ENCODE measurements at places on chromosomes 6 and 20.

- no peak for DNase-seq
Observed at GRCh38 chr6:82022614-82023129, 224.9 kb downstream of the IBTK start.

DNA sequence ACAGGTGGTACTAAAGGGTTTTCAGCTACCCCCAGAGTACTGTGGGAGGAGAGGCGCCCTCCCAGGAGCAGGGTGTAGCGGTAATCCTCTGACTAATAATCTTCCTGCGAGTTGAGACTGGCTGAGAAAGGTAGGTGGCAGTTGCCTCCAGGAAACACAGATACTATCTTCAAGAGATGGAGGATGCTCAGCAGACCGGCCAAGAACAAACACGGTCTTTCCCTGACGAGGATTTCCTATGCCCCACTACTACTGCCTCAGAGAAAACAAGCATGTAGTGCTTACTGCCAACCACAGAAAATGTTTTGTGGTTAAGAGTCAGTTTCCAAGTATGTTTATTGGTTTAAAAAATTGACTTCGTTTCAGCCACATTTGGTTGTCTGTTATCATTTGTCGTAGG lies 26.8 kb downstream of the C6orf89 start:
- DNase-seq = no peak

GRCh38 chr20:4671015-4671414 lies 50.7 kb upstream of the PRND start:
- DNase-seq = no peak

- peak; percentile 71 for DNase-seq
Observed at GRCh38 chr20:1391640-1392442, 1.0 kb downstream of the FKBP1A start.

DNA sequence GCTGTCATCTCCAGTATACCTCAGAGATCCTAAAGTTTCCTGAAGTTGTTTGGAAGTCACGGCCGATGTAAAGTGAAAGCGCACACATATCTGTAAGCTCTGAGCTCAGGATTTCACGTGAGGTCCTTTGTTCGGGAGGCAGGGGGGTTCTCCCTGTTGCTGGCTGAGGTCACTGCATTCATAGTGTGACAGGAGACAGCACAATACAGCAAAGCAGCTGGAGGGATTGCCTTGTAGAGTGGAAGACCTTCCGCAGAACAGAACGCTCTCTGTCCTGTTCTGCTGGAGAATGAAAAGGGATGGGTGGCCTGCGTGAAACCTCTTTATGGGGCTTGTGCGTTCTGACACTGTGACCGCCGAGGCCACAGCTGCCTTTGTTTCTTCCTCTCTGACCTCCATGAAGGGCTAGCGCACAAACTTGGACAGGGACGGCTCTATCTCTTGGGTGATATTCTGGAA lies 13.4 kb upstream of the SERPINB1 start:
- no peak for DNase-seq

DNA sequence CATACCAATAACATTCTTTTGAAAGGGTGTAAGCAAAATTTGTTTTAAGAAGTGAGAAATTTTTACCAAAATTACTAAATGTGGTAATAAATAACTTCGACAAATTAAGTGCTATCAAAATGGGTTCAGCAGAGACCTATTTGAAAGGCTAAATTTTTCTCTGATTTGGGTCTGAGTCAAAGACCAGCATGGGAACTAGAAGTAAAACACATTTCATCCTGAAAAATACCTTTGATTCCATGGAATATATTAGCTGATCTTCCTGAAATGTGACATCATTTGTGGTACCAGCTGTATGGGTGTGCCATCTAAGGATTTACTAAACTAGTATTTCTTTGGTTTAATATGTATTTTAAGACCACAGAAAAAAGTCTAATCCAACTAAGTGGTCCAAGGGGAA lies 63.6 kb downstream of the BLOC1S5 start:
- no peak for DNase-seq

GRCh38 chr6:139763468-139764210 lies 389.2 kb upstream of the CITED2 start:
- no peak for DNase-seq

Measured in OCI-M1 (cell line).